ENCODE measurements at places on chromosomes 4 and X. TPM values are rescaled to one million over a fixed set of nuclear protein-coding genes. Genes with fewer than 3 reads are reported as not detected.
A peak's percentile ranks its signal among the peaks of the same experiment; 100 is the strongest.

DNA sequence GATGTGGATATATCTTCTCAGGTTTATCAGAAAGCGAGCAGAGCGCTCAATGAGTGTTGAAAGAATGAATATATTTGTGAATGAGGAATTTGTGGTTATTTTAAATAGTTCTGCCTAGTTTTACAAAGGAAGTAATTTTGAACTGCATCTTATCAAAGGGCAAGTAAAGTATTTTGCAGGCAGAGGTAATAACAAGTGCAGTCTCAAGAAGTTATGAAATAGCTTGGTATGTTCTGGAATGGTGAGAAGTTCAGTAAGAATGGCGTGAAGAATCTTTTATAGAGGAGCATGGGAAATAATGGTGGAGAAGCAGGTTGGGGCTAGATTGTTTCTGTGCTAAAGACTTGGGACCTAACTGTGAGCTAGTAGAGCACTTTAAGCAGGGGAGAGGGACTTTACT lies 10.9 kb downstream of the TMA16 start:
- no peak for DNase-seq
- H3K27ac ChIP-seq = peak overlapping the region; percentile 5
- H3K4me3 ChIP-seq = no peak overlapping the region
- no peaks in the 10 kb centered on the region for H3K36me3 ChIP-seq
- H3K27me3 ChIP-seq = no peaks in the 10 kb centered on the region

DNA sequence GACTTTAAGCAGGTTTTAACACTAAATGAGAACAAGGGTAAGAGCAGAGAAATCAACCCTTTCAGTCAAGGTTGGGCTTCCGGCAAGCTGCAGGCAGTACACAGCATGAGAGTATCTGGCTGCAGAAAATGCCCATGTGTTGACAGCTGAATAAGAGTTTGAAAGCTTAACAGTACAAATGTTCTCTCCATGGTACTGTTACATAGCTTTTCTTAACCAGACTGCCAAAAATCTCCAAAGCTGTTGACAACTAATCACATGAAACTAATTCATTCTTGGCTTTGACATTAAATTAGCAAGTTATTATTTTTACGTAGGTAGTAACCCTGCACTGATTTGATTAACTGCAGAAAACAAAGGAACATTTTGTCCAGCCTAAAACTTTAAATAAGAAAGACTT lies 153.5 kb downstream of the SLC10A7 start:
- no peak for DNase-seq
- H3K4me1 ChIP-seq = peaks cover 27% of the 10 kb centered on the region
- H3K36me3 ChIP-seq = peaks cover 5% of the 10 kb centered on the region
- peak overlapping the region; percentile 28 for H3K27ac ChIP-seq
- H3K27me3 ChIP-seq = no peaks in the 10 kb centered on the region

DNA sequence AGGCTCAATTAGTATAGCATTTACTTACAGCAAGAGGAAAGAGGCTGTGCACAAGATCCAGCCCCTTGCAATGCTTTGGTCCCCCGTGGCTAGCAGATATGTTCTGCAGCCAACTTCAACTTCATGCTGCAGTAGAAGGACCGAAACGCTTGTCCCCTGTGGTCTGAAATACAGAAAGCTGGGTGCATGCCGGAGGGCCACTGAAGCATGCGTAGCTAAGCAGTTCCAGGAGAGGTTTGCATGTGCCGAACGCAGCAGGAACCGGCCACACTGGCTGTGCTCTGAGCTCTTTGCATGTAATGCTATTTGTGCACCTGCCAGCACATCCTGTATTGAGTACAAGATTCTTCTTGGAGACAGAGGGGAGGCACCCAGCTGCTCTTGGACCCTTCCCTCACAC lies 35.8 kb upstream of the SHISA3 start:
- no peak overlapping the region for H3K4me3 ChIP-seq
- no peaks in the 10 kb centered on the region for H3K36me3 ChIP-seq

GRCh38 chr4:1684506-1685234 lies 557 bp upstream of the FAM53A start:
- peaks cover 6% of the 10 kb centered on the region for H3K27me3 ChIP-seq
- no peak overlapping the region for H3K4me3 ChIP-seq
- H3K4me1 ChIP-seq = peaks cover 3% of the 10 kb centered on the region
- H3K27ac ChIP-seq = no peak overlapping the region
- DNase-seq = no peak

- H3K27me3 ChIP-seq = no peaks in the 10 kb centered on the region
- H3K4me3 ChIP-seq = no peak overlapping the region
- DNase-seq = no peak
- no peaks in the 10 kb centered on the region for H3K36me3 ChIP-seq
- H3K4me1 ChIP-seq = peaks cover 3% of the 10 kb centered on the region
- no peak overlapping the region for H3K27ac ChIP-seq
Observed at GRCh38 chr4:173231916-173232315, 63.3 kb downstream of the GALNT7 start.

GRCh38 chr4:94802091-94802490 lies 44.3 kb downstream of the BMPR1B start:
- H3K4me3 ChIP-seq = no peak overlapping the region
- H3K36me3 ChIP-seq = no peaks in the 10 kb centered on the region
- H3K27me3 ChIP-seq = no peaks in the 10 kb centered on the region
- no peak overlapping the region for H3K27ac ChIP-seq
- DNase-seq = no peak
- peaks cover 2% of the 10 kb centered on the region for H3K4me1 ChIP-seq

DNA sequence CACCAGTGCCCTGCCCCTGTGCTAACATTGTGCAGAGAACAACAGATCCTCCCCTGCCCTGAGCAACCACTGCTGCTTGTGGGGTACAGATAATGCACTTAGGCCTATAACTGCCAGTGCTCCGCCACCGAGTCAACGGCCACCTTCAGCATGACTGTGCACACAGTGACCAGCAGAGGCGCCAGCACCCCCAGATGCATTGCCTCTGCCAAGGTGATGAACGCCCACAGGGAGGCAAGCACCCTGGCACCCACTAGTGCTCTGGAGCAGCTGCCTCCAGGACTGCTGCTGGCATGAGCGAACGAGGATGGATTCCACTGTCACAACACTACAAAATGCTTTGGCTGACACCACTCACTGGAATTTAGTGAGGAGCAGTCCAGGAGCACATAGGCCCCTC lies 38.2 kb downstream of the SPIN2B start:
- no peaks in the 10 kb centered on the region for H3K4me1 ChIP-seq
- H3K27ac ChIP-seq = no peak overlapping the region
- no peak for DNase-seq

- H3K4me1 ChIP-seq = peaks cover 15% of the 10 kb centered on the region
- H3K36me3 ChIP-seq = no peaks in the 10 kb centered on the region
- H3K27ac ChIP-seq = peak within 1 kb of the TSS; percentile 79
- H3K4me3 ChIP-seq = peak within 1 kb of the TSS; percentile 79
- DNase-seq = peak; percentile 75
Observed at GRCh38 chrX:40097504-40098263, at the start of gene BCOR. TSS of gene BCOR (minus strand) at chrX:40097958. CDS start at chrX:40077929, 20,029 bp downstream.

DNA sequence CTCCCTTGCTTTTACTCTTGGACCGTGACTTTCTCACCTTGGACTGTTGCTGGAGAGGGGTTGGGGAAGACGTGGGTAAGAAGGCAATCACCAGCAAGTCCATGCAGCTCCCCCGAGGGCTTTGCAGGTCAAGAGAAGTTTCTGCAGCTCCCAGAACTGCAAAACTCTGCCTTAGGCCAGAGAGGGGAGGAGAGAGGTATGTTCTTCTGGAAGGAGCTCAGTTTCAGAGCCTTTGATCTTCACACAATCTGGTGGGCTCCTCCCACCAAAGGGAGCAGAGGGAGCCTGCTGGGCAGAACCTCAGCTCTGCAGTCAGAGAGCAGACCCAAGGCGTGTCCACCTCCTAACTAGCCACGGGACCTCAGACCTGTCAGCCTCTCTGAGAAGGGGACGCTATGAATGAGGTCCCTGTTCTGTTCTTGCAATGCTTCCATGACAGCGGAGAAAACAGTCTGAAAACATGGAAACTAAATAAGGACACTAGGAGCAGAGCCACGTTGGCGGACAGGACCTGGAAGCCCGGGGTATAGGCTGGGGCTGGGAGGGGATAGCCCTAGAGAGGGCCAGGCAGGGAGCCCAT lies 92.8 kb downstream of the EVC2 start:
- H3K4me1 ChIP-seq = no peaks in the 10 kb centered on the region
- H3K27me3 ChIP-seq = peaks cover 4% of the 10 kb centered on the region
- no peak overlapping the region for H3K4me3 ChIP-seq

GRCh38 chr4:26931966-26932365 lies 71.3 kb downstream of the STIM2 start:
- H3K36me3 ChIP-seq = no peaks in the 10 kb centered on the region
- peaks cover 4% of the 10 kb centered on the region for H3K4me1 ChIP-seq
- no peak for DNase-seq
- H3K27ac ChIP-seq = no peak overlapping the region
- H3K4me3 ChIP-seq = no peak overlapping the region

DNA sequence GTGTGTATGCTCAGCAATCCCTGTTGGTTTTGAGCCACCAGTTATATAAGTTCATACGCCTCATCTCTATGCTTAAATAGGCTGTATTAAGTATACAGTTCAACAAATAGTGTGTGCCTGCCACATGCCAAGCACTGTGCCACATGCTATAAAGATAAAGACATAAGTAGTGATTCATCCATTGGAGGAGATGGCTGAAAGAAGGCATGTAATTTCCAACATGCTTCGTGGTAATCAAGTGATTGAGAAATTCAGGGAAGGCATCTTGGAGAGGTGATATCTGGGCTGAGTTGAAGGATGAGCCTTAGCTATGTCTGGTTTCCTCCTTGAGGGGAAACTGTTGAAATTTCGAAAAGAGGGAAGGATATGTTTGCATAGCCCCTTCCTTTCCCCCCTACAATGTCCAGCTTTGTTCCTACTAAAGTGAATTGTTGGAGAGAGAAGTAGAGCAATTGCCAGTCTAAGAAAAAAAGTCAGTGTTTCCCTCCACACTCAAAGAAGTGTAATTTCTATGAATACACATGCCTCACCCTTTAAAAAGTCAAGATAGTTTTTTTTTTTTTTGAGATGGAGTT lies 96.5 kb downstream of the ARHGAP10 start:
- peaks cover 1% of the 10 kb centered on the region for H3K27me3 ChIP-seq
- H3K27ac ChIP-seq = no peak overlapping the region
- H3K4me3 ChIP-seq = no peak overlapping the region
- peaks cover 9% of the 10 kb centered on the region for H3K4me1 ChIP-seq

DNA sequence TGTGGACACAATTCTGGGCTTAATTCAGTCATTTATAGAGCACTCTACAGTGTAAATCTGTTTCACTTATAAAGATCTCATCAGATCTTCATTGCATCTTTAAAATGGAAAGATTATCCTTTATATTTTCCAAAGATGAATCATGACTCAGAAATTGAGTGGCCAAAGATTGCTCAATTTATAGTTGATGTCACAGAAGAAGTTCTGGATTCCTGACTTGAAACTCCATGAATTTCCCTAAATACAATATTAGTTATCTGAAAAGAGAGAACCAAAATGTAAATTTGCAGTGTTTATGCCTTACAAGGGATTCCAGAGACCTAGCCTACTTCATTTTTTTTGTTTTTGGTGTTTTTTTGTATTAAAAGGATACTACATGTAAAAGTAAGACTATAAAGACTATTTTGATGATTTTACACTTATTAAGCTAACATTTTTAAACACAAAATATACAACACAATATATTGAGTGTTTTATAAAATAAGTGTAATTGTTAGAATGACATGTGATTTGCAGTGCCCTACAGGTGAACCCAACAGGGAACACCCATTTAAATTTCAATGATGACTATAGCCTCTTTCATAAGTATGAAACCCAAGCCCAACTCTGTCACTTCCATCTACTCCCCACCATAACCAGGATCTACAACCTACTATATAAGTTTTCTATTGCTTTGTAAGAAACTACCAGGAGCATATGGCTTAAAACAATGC lies 183.5 kb downstream of the PCDH7 start:
- DNase-seq = no peak
- H3K4me3 ChIP-seq = no peak overlapping the region
- no peaks in the 10 kb centered on the region for H3K4me1 ChIP-seq

DNA sequence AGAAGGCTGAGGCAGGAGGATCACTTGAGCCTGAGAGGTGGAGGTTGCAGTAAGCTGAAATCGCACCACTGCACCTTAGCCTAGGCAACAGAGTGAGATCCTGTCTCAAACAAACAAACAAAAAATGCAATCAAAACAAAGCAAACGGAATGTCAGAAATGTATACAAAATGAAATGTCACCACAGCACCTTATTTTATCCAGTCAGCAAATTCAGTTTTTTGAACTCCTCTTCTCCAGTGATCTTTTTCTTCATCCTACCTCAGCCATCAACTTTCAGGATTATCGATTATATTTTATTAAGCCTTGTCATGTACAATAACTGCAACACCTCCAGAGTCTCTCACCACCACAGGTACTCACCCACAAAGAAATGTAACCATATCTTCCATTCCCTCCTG lies 31.1 kb upstream of the HPGDS start:
- no peak overlapping the region for H3K4me3 ChIP-seq
- no peaks in the 10 kb centered on the region for H3K36me3 ChIP-seq
- no peak overlapping the region for H3K27ac ChIP-seq
- DNase-seq = no peak
- H3K27me3 ChIP-seq = no peaks in the 10 kb centered on the region

DNA sequence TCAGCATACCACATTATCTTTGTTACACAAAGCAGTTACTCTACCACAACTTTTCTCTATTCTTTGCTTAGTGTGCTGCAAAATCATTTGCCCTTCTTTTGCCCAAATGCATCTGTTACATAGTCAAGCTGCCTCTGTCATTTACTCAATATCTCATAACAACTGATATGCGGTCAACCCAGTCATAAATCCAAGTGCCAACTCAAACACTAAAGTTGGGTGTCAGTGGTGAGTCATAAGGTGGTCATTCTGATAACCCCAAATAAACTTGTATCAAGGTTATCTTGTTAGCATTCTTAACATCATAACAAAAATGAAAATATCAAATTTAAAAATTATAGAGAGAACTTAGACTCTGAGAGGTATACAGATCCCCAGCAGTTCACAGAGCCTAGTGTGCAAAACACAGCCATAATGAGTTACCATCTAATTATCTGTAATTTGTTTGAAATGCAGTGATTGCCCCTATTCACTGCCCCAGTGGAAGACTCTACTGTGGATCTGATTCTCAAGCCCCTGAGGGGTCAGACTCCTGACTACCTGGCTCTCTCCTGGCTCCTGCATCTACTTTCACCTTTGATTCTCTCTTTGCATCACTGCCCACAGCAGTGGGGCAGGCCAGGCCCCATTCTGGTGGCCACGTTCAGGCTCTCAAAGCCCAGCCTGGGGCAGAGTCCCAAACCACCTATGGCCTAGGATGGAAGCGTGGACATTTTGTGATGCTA lies 29.2 kb downstream of the TBC1D9 start:
- H3K36me3 ChIP-seq = no peaks in the 10 kb centered on the region
- DNase-seq = no peak
- H3K27me3 ChIP-seq = peaks cover 2% of the 10 kb centered on the region
- no peak overlapping the region for H3K4me3 ChIP-seq
- no peaks in the 10 kb centered on the region for H3K4me1 ChIP-seq

GRCh38 chr4:153233761-153234371 lies 29.6 kb downstream of the TRIM2 start:
- no peaks in the 10 kb centered on the region for H3K36me3 ChIP-seq
- H3K4me1 ChIP-seq = peaks cover 20% of the 10 kb centered on the region
- peaks cover 7% of the 10 kb centered on the region for H3K27me3 ChIP-seq
- H3K27ac ChIP-seq = no peak overlapping the region
- H3K4me3 ChIP-seq = no peak overlapping the region

- peak overlapping the region; percentile 100 for H3K4me3 ChIP-seq
- H3K27ac ChIP-seq = peak overlapping the region; percentile 99
- DNase-seq = no peak
Observed at GRCh38 chr4:139300431-139301112, 733 bp upstream of the NAA15 start.

Gene CXCL8
- not detected for total RNA-seq

Gene RNF212
- 11.1 TPM for total RNA-seq

Gene MAGEE2
- total RNA-seq = not detected

Gene NKRF
- total RNA-seq = 6.8 TPM

Gene STARD8
- 1.1 TPM for total RNA-seq

Gene NLRP2B
- not detected for total RNA-seq

Gene HS3ST1
- total RNA-seq = 1.7 TPM

Gene PRRG1
- 4.4 TPM for total RNA-seq

Gene TLR2
- not detected for total RNA-seq

Gene MAGIX
- 2.7 TPM for total RNA-seq

Gene GNRHR
- not detected for total RNA-seq

Data from glutamatergic neuron (in vitro differentiated cells).